Neuronal stem cell (in vitro differentiated cells): ENCODE measurements at places on chromosomes 1 and 21.

GRCh38 chr1:151026460-151026859, 9.9 kb upstream of the BNIPL start:
- DNase-seq, result no peak

GRCh38 chr21:46554431-46555224, 50.3 kb downstream of the S100B start:
- no peak for DNase-seq

- DNase-seq, result no peak
These were observed 308.1 kb downstream of the PTPRU start for GRCh38 chr1:29544406-29544805.

- no peak for DNase-seq
These were observed 24.5 kb downstream of the BACH1 start for GRCh38 chr21:29323189-29323588.

DNA sequence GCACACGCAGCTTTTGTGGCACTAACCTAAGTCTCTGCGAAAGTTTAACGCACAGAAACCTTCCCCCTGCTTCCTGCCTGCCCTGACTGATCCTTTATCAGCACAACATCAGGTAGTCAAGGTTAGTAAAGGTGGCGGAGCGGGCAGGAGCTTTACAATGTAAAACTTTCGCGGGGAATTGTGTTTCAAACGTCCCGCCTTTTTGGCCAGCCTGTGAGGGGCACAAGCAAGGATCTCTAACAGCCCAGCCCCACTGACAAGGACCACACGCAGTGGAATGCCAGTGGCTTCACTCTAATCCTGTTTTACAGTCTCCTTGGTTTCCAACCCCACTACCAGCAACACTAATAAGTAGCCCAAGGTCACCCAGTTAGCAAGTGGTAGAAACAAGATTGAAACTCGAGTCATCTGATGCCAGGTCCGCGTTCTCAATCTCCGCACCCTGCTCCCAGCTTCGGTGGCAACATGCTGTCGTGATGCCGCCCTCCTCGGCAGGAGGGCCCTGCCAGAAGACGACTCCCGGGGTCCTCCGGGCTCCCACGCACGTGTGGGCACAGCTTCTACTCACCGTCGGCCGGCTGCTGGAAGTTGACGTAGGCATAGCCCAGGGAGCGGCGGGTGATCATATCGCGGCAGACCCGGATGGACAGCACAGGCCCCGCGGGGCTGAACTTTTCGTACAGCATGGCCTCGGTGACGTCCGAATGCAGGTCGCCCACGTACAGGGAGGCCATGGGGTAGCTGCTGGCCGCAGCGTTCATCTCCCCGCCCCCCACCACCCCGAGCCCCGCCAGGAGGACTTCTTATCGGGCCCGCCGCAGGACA, 1.2 kb downstream of the PABPC4 start:
- DNase-seq, result peak; percentile 11

- no peak for DNase-seq
These were observed 1.3 kb upstream of the SLC6A17 start for GRCh38 chr1:110148961-110149360.

GRCh38 chr1:182549346-182549745, 39.7 kb downstream of the RNASEL start:
- no peak for DNase-seq

DNA sequence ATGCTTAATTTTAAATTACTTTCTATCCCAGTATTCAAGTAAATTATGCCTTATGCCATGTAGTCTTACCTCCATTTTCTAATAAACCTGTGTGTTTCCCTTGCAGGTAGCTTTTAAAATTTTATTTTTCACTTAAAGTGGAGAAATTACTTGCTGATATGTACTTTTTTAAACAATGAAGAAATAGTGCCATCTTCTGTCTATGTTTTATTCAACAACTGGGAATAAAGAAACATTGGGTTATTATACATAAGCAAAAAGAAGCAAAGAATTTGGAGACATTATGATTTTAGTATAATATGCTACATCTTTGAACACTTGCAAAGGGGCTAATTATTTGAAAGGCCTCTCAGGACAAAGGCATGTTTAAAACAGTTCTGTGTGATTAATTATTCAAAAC, 1912.9 kb downstream of the MRPL39 start:
- DNase-seq, result no peak
